ENCODE measurements at places on chromosomes 5 and 9. TPM values are rescaled to one million over a fixed set of nuclear protein-coding genes. Genes with fewer than 3 reads are reported as not detected.

DNA sequence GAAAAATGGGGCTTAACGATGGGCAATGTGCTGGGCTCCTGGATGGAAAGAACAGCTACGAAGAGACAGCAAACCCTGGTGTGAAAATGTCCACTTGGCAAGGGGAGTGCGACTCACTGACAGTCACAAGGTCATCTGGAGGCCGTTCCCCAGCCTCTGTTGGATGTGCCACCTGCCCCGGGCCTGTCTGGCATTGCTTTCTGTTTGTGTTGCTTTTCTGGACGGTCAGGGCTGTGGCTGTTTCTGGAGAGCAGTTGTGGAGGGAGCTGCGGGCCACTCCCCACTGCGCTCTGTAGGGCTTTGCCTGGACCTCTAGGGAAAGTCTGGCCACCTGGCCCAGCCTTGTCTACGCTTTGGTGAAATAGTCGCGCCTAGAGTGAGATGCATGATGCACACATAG, 185.3 kb downstream of the IRX1 start:
- no peaks in the 10 kb centered on the region for H3K4me1 ChIP-seq
- H3K4me3 ChIP-seq, result no peak overlapping the region
- no peaks in the 10 kb centered on the region for H3K27me3 ChIP-seq
- H3K27ac ChIP-seq, result no peak overlapping the region

GRCh38 chr5:139403418-139403786, 487 bp downstream of the SPATA24 start:
- peaks cover 47% of the 10 kb centered on the region for H3K4me1 ChIP-seq
- no peak for DNase-seq
- peak overlapping the region; percentile 92 for H3K4me3 ChIP-seq
- H3K27ac ChIP-seq, result peak overlapping the region; percentile 100

GRCh38 chr9:133716564-133717112, 21.5 kb downstream of the SARDH start:
- DNase-seq, result no peak
- no peaks in the 10 kb centered on the region for H3K36me3 ChIP-seq
- H3K27ac ChIP-seq, result no peak overlapping the region
- peaks cover 5% of the 10 kb centered on the region for H3K27me3 ChIP-seq

Gene RAD50
- 33.3 TPM for total RNA-seq

DNA sequence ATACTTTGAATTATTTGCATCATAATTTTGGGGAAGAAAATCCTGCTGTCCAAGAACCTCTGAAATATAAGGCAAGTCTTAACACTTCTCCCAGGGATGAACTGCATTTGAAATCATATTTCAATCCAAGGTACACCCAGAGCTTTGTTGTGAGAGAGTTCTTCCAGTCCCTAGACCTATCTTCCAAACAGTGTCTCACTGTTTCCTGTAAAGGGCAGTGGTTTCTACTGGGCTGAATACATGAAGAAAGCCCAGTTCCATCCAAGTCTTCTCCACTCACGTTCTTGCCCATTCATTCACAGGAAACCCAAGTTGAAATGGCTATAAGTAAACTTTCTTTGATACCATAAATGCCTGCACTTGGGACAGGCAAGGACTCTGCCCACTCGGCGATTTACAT, 108.3 kb upstream of the LHFPL2 start:
- H3K36me3 ChIP-seq, result no peaks in the 10 kb centered on the region
- no peak for DNase-seq
- H3K27me3 ChIP-seq, result no peaks in the 10 kb centered on the region
- peaks cover 20% of the 10 kb centered on the region for H3K4me1 ChIP-seq

Gene MAML1
- 34.3 TPM for total RNA-seq

Gene IL9
- not detected for total RNA-seq

DNA sequence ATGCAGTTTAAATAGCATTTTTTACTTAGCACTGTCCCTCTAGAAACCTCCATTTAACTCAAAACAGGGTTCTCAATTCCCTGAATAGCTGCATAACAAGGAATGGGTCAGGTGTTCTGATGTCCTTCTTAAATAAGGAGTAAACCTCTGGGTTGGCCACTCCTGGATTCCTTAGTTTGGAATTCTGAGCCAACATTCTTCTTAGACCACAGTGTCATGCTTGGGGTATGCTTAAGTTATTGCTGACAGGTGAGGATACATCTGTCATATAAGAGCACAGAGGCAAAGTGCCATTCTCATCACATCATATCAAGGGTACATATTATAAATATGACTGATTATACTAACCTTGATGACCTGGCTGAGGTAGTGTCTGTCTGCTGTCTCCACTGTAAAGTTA, 179.9 kb upstream of the SEMA6A start:
- no peak overlapping the region for H3K4me3 ChIP-seq
- no peaks in the 10 kb centered on the region for H3K36me3 ChIP-seq
- no peaks in the 10 kb centered on the region for H3K27me3 ChIP-seq

DNA sequence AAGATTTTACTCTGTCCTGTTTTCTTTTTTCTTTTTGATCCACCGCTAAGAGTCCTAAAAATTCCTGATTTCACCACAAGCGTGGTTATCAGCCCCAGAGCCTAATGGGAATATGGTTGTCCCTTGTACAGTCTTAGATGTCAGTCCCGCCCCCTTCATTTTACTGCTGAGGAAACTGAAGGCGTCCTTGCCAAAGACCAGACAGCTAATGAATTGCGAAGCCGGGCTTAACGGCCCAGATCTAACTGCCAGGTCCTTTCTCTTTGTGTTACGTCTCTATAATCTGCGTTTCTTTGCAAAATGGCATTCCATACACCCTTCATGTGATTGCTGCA, 497 bp downstream of the NSA2 start:
- peak overlapping the region; percentile 100 for H3K4me3 ChIP-seq
- H3K4me1 ChIP-seq, result peaks cover 35% of the 10 kb centered on the region
- peak; percentile 20 for DNase-seq
- H3K27me3 ChIP-seq, result no peaks in the 10 kb centered on the region
- peaks cover 33% of the 10 kb centered on the region for H3K36me3 ChIP-seq

- no peak overlapping the region for H3K4me3 ChIP-seq
- H3K27me3 ChIP-seq, result no peaks in the 10 kb centered on the region
- no peaks in the 10 kb centered on the region for H3K36me3 ChIP-seq
- H3K4me1 ChIP-seq, result peaks cover 3% of the 10 kb centered on the region
- no peak for DNase-seq
These were observed 375.7 kb upstream of the PRR16 start for GRCh38 chr5:120088412-120088811.

Gene ALDOB
- not detected for total RNA-seq

Gene NR2F1-AS1
- not detected for total RNA-seq

All from activated CD4-positive, alpha-beta T cell treated with anti-CD3 and anti-CD28 coated beads, Interleukin-2, amount 10 ng/mL, durations not matched to agents 7 days and 5 days (primary cell).